ENCODE measurements at places on chromosomes 7 and 10.

- DNase-seq, result no peak
These were observed 6.6 kb downstream of the ANK3 start for GRCh38 chr10:60382946-60383681.

GRCh38 chr10:104339469-104340110 lies 1.3 kb upstream of the ITPRIP start:
- peak; percentile 48 for DNase-seq

GRCh38 chr10:52785418-52785817 lies 12.8 kb upstream of the MBL2 start:
- DNase-seq, result no peak

DNA sequence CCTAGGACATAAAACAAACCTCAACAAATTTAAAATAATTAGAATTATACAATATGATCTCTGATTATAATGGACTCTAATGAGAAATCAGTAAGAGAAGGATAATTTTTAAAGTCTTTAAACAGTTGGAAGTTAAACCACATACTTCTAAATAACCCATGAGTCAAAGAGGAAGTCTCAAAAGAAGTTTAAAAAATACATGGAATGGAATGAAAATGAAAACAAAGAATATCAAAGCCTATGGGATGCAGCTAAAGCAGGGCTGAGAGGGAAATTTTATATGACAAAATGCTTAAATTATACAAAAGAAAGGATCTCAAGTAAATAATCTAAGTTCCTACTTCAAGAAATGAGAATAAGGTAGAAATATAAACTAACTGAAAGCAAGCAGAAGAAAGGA lies 460.5 kb downstream of the RPS24 start:
- DNase-seq, result no peak

DNA sequence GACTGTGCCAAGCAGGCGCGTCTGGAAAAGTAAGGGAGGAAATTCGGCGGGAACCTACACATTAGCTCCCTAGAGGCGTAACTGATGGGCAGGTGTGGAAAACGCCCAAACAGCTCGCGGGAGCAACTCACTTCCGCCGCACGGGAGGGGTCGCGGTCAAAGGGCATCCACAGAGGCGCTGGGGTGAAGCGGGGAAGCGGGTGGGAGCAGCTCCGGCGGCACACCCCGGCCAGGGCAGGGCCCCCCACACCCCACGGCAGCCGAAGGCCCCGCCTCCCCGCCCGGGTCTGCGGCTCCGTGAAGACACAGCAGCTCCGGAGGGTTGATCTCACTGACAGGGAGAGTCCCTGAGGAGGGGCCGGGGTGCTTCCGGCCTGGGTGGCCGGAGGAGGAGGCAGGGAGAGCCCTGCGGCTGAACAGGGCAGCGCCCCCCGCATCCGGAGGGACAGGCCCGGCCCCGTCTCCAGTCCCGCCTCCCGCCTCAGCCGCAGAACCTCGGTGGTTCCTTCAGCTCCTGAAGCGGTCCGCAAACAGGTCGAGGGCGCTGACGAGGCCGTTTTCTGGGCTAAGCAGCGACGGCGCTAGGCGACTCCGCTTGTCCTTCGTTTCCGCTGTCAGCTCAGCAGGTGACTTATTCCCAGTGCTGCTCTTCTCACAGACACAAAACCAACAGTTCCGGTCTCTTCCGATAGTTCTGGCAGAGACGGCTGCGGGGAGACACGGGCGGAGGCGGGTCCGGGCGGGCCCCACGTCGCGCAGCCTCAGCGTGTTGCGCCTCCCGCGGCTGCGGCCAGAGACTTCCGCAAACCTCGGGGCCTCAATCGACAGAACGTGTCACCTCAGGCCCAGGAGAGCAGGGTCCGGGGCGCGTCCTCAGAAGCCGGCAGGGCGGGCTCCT lies 276.1 kb downstream of the DNAJB6 start:
- no peak for DNase-seq

- no peak for DNase-seq
These were observed 897.8 kb upstream of the PHF14 start for GRCh38 chr7:10075866-10076265.

- DNase-seq, result peak; percentile 68
These were observed 102.5 kb downstream of the SAMD9 start for GRCh38 chr7:93015101-93015778.

GRCh38 chr10:124565565-124566221 lies 104.1 kb downstream of the LHPP start:
- no peak for DNase-seq

GRCh38 chr10:91287276-91287675 lies 66.8 kb downstream of the PCGF5 start:
- no peak for DNase-seq

- DNase-seq, result no peak
These were observed 256.9 kb upstream of the NFE2L3 start for GRCh38 chr7:25894902-25895791.

DNA sequence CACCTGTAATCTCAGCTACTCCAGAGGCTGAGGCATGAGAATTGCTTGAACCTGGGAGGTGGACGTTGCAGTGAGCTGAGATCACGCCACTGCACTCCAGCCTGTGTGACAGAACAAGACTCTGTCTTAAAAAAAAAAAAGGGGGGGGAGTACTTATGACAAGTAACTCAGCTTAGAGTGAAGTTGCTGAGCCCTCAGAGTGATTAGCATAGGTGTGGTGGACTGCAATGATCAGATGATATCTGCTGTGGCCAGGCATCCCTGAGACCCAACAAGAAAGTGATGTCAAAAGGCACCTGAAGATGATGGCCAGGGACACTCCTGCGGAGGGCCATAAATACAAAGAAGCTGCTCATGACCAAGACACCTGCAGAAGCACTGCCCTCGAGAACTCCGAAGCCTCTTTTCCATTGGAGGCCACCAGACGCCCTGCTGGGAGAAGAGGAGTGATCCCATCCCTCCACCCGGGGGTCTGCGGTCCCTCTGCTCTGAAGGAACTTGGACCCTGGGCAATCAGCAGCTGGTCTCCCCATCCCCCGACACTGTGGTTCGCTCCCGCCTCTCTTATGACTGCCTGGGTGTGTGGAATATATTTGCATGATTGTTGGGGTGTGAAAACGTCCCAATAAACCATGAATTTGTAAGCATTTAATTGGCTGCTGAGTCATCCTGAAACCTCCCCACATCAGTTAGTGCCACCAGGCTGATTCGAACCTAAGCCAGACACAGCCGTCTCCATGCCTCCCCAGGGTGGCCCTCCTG lies 46.0 kb downstream of the RASGEF1A start:
- no peak for DNase-seq

- DNase-seq, result no peak
These were observed 97.7 kb downstream of the TMEM130 start for GRCh38 chr7:98771941-98772603.

GRCh38 chr7:51126813-51127617 lies 189.6 kb downstream of the COBL start:
- DNase-seq, result no peak

- DNase-seq, result no peak
These were observed 210.5 kb downstream of the TWIST1 start for GRCh38 chr7:18906901-18907300.

DNA sequence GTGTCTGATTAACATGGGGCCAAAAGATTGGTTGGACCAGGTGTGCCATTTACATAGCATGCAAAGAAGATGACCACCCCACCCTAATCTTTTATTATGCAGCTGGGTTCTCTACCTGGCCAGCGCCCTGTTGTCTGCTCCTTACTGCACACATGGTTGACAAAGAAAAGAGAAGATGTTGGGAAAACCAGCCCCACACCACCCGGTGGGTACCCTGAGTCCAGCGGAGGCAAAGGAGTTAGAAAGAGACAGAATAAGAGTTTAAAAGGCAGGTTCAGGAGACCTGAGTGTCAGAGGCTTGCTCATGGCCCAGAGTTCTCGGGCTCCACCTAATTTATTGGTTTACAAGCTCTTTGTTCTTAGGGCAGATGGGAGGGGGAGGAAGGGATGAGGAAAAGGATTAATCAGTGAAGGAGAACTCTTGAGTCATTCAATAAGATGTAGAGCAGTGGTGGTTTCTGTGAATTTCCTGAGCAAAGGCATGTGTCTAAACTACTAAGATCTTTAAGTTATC lies 24.1 kb upstream of the ABCA13 start:
- no peak for DNase-seq

GRCh38 chr7:55733241-55734140 lies 129.1 kb downstream of the SEPTIN14 start:
- DNase-seq, result no peak

DNA sequence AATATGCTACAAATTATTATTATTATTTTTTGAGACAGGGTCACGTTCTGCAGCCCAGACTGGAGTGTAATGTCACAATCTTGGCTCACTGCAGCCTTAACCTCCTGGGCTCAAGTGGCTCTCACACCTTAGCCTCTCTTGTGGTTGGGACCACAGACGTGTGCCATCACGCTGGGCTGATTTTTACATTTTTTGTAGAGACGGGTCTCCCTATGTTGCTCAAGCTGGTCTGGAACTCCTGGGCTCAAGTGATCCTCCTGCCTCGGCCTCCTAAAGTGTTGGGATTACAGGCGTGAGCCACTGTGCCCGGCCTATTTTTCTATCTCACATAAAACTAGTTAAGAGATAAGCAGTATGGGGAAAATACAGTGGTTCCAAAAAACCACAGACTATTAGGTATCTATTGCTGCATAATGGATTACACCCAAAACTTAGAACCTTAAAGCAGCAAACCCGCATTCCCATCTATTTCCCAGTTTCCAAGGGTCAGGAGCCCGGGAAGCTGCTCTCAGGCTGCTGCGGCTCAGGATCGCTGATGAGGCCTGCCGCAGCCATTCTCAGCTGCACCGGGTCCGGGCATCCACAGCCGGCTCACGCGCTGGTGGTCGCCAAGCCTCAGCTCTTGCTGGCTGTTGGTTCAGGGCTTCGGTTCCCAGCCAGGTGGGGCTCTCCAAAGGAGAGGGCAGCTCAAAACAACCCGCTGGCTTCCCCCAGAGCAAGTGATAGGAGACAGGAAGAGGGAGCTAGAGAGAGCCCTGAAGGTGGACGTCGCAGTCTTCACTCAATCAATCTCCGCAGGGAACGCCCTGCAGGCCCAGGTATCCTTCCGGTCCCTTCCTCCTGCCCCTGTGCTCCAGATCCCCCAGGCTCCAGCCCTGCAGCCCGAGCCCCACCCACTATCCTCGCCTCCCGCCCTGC lies 128.2 kb downstream of the UBE2H start:
- DNase-seq, result no peak

GRCh38 chr7:13041368-13041988 lies 354.0 kb downstream of the ARL4A start:
- DNase-seq, result no peak

DNA sequence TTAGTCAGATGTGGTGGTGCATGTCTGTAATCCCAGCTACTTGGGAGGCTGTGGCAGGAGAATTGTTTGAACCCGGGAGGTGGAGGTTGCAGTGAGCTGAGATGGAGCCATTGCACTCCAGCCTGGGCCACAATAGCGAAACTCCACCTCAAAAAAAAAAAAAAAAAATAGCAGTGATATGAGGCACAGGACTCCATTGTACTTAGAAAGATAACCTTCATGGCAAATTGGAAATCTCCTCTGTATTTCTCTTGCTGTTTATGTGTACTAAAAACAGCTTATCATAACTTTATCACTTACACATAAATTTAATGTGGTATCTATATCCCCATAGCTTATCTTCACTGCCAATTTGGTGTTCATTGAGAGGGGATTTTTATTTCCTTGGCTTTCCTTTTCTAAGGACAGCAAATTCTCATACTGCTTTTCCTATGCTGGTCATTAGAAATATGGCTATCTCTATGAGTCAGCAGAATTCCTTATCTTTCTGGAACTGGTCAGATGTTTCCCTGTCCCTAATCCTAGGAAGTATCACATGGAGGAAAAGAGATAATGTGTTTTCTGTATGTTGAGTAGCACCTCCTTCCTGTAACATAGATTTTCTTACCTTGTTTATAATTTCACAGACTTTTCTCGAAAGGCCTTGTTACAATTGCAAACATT lies 40.6 kb upstream of the ZEB1 start:
- peak; percentile 58 for DNase-seq

DNA sequence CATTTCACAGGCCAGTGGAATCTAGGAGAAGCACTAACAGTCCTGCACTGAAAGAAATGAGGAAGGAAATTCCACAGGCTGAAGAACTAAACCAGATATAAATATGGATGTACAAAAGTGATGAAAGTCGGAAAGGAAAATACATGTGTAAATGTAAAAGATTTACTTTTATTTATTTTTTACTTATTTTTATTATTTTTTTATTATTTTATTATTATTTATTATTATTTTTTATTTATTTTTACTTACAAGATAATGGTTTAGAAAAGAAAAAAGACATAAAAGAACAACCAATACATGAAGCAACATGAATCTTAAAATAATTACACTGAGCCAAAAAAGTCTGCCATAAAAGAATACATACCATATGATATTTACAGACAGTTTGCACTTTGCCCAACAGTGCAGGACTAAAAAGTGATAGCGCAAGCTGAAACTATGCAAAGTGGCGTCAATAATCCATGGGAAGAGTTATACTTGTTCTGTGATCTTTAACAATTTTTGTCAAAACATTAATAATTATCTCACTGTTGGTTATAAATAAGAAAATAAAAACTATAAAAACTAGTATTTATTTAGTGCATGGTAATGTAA lies 317.8 kb upstream of the MKI67 start:
- no peak for DNase-seq

DNA sequence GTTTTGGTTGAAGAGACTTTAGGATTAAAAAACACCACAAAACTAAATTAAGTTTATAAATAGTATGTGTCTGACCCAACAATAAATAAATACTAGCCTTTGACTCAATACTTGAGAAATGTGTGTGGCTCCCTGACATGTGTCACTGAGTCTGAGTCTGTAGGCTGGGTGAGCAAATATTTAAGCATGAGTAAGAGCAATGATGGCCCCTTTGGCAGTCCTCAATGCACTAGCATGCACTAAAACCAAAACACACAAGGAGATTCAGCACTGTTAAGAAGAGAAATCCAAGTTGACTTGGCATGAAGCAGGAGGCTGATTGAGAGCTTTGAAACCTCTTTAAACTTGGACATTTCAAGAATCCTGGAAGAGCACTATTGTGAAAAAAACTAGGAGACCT lies 37.1 kb downstream of the CCDC71L start:
- no peak for DNase-seq

GRCh38 chr7:92727755-92728154 lies 108.6 kb downstream of the CDK6 start:
- DNase-seq, result no peak

GRCh38 chr7:111264981-111265380 lies 174.1 kb downstream of the LRRN3 start:
- no peak for DNase-seq

DNA sequence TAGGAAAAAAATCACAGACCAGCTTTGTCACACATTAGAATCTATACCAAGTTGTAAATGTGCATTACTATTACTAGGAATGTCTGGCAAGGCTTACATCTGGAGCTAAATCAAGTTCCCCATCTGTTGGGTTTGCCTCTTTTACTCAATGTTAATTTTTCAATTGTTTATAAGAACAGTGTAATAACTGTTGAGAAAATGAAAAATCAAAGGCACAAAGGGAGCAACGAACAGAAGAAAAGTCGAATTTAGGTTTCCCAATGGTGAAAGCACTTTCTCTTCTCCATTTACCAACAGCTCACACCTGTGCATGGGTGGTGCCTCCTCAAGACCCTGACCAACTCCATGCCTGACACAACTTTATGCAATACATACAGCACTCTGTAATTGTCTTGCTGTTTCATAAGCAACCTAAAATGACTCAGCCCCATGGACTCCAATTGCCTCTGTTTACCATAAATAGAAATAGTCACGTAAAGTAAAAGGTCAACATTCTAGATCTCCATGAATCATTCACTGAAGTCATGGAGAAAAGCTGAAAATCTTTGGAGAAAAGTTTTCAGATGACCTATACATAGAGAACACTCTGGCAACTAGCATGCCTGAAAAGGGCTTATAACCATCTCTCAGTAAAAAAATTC lies 95.5 kb upstream of the KCNIP2 start:
- DNase-seq, result peak; percentile 76
